ENCODE measurements at places on chromosomes 5 and 9.

DNA sequence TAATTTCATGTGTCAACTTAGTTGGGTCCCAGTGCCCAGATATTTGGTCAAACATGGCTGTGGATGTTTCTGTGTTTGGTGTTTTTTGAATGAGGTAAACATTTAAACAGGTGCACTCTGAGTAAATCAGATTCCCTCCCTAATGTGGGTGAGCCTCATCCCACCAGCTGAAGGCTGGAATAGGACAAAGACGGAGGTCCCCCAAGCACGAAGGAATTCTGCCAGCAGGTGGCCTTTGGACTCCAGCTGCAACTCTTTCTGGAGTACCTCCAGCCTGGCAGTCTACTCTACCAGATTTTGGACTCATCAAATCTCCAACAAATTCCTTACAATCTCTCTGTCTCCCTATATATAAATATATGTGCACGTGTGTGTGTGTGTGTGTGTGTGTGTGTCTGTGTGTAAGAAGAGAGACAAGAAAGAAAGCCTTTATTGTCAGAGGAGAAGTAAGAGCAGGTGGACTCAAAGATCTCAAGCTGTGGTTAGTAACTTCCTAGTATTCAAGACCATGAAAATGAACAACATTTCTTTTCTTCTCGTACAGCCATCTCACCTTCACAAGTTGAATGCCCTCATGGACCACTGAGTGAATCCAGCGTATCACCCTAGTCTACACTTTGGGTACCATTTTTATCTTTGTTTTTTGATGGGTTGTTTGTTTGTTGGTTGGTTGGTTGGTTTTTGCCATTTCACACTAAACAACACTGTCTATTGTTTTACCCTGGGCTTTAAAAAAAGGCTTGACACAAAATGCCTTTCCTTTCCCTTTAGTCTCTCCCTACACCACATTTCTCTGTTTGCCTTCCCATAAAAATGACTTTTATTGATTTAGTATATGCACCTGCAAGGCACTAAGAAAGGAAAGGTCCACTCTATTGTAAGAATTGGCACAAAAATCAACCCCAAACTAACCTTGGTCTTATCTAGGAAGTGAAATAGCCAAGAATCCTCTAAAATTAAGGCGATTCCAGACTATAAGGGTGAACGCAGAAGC lies 118.7 kb downstream of the TENT4A start:
- no peak for DNase-seq

DNA sequence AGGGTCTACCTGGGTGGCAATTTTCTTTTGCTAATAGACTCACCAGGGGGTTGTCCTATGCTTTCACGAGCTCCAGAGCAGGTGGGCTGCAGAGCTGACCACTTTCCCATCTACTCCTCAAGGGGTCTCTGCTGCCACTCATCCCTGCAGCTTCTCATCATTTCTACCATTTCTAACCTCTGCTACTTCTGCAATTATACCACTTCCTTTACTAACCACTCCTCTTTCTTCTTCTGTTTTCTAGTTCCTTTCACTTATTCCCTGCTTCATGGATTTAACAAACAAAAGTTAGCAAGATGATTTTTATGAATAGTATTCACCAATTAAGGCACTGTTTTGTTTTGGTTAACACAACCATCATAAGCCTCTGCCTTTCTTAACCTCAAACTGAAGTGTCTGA lies 34.5 kb upstream of the NIPBL start:
- peak; percentile 6 for DNase-seq

GRCh38 chr5:140925806-140926442 lies at the start of gene PCDHAC1:
TSS of gene PCDHAC1 (plus strand) at chr5:140926299. CDS start at chr5:140926893, 594 bp downstream.
- DNase-seq, result no peak

- no peak for DNase-seq
Measured at GRCh38 chr9:105445203-105445881, 2.5 kb upstream of the FSD1L start.

- no peak for DNase-seq
Measured at GRCh38 chr9:135613946-135614805, 25.2 kb downstream of the GLT6D1 start.

GRCh38 chr9:135888766-135889394 lies 18.5 kb downstream of the CAMSAP1 start:
- DNase-seq, result no peak

DNA sequence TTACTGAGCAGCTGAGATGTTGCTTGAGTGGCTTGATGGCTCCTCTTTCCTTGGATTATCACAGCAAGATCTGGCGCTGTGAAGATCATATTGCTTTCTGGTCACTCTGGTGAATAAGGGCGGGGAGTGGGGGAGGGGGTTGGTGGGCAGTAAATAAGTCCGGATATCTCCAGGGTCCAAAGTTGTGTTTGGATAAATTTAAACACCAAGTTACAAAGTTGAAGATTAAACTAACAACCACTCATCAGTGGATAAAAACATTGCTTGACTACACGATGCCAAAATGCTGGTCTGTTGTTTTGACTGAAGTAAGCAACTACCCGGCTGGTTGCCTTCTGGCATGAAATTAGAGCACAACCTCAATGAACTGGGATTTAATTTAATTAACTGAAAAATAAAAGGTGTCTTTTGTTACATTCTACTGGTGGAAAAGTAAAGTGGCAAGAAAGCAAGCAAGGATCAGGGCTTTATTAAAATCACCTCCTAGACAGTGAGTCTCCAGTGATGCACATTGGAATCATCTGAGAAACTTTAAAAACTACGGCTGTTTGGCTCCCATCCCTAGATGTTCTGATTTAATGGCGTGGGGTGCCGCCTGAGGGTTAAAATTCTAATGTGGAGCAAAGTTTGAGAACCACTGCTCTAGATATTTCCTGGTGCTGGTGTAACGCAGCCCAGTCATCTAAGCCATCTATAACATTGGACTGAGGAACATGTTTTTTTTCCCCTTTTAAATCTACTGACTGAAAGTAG lies 86.7 kb upstream of the AGXT2 start:
- no peak for DNase-seq

- no peak for DNase-seq
Measured at GRCh38 chr9:113310538-113310937, 7.4 kb upstream of the RNF183 start.

GRCh38 chr9:2023532-2023931 lies 8.4 kb downstream of the SMARCA2 start:
- DNase-seq, result no peak

- no peak for DNase-seq
Measured at GRCh38 chr5:55081541-55081940, 20.9 kb upstream of the GZMA start.

DNA sequence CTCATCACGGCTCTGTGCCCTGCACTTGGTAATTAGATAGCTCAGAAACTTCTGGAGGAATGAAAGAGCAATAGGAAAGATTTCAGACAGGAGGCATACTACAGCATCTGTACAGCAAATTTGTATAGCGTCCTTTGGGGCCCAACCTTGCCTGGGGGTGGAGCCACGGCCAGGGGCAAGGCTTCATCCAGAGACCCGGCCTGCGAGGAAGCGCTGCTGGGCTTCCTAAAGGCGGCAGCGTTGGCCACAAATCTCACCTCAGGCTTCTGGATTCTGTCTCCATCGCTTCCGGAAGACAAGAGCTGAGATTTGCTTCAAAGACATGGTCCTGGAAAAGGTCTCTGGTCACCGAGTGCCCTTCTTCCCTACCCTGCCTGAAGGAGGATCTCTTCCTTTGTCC lies 12.2 kb upstream of the SPATA31D1 start:
- DNase-seq, result no peak

DNA sequence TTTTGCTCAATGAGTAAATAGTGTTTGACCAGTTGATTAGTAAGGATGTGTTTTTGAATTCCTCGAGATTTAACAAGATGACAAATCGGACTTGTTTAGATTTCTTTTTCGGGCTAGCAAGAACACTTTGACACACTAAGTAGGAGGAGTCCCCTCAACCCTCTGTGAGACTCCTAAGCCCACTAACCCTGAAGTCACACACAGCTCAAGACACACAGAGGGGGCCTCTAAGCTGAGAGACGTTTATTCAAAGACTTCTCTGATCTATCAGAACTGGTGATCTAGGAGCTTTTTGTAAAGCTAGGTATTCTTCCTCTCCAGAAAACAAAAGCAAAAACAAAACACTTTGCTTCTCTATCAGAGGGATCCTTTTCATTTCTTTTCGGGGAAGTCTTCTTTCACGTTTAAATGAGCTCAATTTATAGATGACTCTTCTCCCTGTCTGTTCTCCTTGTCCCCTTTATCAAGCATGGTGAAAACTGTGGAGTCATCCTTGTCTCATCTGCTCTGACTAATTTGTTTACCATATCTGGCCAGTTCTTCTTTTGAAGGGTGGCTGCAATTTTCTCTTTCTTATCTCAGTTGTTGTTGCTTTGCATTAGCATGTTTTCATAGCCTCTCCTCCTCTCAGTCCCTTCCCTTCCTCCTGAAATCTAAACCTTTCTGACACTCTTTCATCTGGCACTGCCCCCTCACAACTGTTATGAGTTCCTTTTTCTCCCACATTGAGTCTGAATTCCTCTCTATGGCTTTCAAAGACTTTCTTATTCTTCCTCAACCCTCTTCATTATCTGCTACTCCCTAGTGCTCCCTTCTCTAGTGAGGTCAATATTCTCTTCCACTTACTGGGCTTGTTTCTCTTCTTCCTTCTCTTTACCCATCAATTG lies 68.5 kb upstream of the RAI14 start:
- DNase-seq, result no peak

DNA sequence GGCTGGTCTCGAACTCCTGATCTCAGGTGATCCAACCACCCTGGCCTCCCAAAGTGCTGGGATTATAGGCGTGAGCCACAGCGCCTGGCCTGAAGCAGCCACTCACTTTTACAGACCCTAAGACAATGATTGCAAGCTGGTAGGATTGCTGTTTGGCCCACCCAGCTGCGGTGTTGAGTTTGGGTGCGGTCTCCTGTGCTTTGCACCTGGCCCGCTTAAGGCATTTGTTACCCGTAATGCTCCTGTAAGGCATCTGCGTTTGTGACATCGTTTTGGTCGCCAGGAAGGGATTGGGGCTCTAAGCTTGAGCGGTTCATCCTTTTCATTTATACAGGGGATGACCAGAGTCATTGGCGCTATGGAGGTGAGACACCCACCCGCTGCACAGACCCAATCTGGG lies 1.5 kb downstream of the CA9 start:
- DNase-seq, result no peak

DNA sequence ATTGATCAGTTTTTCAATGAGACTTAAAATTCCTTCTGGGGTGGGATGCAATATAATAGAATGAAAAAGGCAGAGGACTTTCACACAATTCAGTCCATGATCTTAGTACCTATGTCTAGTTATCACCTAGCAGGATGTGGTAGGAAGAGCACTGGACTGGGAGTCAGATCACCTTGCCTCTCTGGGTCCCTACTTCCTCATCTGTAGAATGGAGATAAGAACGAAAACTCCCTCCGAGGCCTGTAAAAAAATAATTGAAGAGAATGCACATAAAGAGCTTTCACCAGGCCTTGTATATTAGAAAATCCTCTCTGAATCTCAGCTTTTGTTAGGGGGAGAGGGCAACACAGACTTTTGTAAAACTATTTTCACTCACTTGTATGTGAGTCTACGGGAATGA lies 681 bp upstream of the TMEFF1 start:
- no peak for DNase-seq

DNA sequence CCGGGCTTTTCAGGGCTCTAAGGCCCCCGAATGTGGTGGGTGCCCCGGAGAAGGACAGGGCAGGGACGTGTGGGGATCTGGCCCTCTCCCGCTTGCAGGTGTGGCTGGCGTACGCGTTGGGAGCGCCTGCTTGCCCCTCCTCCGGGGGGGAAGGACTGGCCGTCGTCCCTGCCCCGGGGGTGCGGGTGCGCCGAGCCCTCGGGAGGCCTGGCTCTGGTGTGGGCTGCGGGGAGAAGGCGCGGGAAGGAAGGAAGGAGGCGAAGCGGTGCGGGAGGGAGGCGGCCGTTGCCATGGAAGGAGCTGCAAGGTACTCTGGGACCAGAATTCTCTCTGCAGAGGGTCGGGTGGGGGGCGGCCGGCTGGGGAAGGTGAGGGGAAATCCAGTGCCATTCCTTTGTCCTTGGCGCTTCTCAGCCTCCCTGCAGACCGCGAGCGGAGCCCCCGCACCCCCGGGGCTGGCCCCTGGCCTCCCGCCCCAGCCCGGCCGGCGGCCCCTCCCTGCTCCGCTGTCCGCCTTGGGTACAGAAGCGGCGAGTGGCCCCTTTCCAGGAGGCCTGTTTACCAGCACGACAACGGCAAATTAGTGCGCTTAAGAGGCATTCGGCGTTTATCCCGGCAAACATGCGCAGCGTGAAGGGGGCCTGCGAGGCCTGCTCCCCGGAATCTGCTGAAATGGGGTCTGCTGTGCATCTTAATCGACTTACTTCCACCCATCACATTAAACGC lies 67.1 kb upstream of the UNC5A start:
- no peak for DNase-seq

DNA sequence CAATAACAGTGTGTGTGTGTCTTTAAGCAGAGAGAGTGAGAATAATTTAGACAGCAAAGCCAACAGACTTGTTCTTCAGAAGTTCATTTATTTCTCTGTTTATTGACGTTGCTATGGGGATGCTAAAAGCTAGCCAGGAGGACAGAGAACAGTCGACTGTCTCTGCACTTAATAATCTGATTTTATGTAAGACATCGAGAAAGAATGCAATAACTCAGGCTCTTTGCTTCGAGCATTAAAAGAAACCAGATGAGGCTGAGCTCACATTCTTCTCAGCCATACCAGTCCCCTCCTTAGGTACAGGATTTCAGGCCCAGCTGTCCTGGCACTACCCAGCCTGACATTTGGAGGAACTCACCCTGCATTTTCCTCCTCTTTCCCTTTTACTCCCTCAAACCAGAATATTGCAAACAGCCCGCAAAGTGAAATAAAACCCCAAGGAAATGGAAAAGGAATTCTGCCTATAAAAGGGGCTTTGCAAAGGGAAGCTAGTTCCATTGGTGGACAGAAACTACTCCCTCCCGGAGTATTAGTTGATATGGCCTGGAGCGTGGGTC lies 44.5 kb upstream of the DPYSL3 start:
- no peak for DNase-seq

DNA sequence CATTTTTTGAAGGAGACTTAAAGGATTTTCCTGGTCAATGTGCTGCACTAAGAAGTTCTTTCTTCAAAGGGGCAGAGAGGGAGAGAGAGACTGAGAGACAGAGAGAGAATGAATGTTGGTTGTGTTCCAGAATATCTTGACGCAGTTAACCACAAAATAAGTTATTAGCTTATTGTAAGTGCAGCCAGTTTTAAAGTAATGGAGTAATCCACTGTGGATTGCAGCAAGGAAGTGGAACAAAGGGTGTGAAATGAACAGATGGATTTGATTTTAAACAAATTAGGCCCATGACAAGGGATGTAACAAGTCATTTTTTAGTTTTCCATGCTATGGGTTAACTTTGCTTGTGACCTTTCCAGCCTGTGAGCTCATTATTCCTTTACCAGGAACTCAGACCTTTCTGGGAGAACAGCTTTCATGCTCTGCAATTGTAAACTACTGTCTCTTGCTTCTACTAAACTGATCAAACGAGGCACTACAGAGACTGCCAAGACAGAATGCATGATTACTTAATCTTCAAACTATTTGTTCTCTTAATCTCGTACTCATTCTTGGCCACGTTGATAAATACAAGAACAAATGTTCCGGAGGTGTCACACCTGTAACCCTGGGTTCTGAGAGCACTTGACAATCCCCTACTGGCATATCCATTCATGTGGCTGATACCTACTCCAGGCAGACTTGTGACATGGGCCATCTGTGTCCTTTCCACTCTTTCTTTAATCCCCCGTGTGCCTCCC lies 131.1 kb downstream of the TLE1 start:
- no peak for DNase-seq

Data from GM06990 (cell line).